Activated naive CD4-positive, alpha-beta T cell treated with anti-CD3 and anti-CD28 coated beads for 36 hours (primary cell): ENCODE measurements at places on chromosomes 2 and 18.

- no peak overlapping the region for H3K27ac ChIP-seq
- peaks cover 33% of the 10 kb centered on the region for H3K4me1 ChIP-seq
- peak; percentile 69 for DNase-seq
- H3K36me3 ChIP-seq, result no peaks in the 10 kb centered on the region
- peaks cover 12% of the 10 kb centered on the region for H3K27me3 ChIP-seq
Observed at GRCh38 chr18:54717673-54718407, 110.4 kb upstream of the RAB27B start.

- H3K4me1 ChIP-seq, result peaks cover 4% of the 10 kb centered on the region
- DNase-seq, result no peak
- H3K36me3 ChIP-seq, result no peaks in the 10 kb centered on the region
- peaks cover 14% of the 10 kb centered on the region for H3K27me3 ChIP-seq
- H3K27ac ChIP-seq, result no peak overlapping the region
Observed at GRCh38 chr18:63889626-63890025, 2.1 kb downstream of the SERPINB2 start.

DNA sequence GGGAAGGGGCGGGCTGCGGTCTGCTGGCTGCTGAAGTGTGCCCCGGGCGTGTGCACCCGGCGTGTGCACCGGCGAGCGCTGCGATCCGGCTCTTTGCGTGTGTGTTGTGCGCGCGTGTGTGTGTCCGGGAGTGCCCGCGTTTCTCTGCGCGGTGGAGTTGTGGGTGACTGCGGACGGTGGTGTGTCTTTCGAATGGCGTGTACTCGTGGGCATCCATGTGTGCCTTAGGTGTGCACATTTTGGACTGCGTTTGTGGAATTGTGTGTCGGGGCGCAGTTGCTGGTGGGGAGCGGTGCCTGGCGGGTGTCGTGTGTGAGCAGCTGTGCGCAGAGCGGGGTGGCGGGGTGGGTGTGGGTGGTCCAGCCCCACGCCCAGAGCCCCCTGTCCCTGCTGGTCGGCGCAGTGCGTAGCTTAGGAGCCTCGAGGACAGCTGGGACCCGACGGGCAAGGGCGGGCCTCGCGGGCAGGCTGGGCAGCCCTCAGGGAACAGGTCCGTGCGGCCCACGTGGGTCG is 533 bp downstream of the HPCAL1 start:
- peak overlapping the region; percentile 99 for H3K4me3 ChIP-seq
- peaks cover 2% of the 10 kb centered on the region for H3K36me3 ChIP-seq
- H3K27me3 ChIP-seq, result no peaks in the 10 kb centered on the region

GRCh38 chr2:176744146-176744545 is 468.4 kb upstream of the HNRNPA3 start:
- H3K27me3 ChIP-seq, result peaks cover 2% of the 10 kb centered on the region
- H3K27ac ChIP-seq, result no peak overlapping the region
- no peak for DNase-seq
- H3K36me3 ChIP-seq, result no peaks in the 10 kb centered on the region
- H3K4me1 ChIP-seq, result peaks cover 4% of the 10 kb centered on the region
- H3K4me3 ChIP-seq, result no peak overlapping the region

GRCh38 chr2:239316562-239317465 is 84.0 kb downstream of the HDAC4 start:
- no peak for DNase-seq
- H3K4me3 ChIP-seq, result no peak overlapping the region
- no peaks in the 10 kb centered on the region for H3K27me3 ChIP-seq
- H3K27ac ChIP-seq, result no peak overlapping the region
- peaks cover 50% of the 10 kb centered on the region for H3K4me1 ChIP-seq

- no peak overlapping the region for H3K27ac ChIP-seq
- no peaks in the 10 kb centered on the region for H3K4me1 ChIP-seq
- H3K4me3 ChIP-seq, result no peak overlapping the region
- no peaks in the 10 kb centered on the region for H3K27me3 ChIP-seq
Observed at GRCh38 chr2:150644298-150645067, 157.0 kb upstream of the RND3 start.

DNA sequence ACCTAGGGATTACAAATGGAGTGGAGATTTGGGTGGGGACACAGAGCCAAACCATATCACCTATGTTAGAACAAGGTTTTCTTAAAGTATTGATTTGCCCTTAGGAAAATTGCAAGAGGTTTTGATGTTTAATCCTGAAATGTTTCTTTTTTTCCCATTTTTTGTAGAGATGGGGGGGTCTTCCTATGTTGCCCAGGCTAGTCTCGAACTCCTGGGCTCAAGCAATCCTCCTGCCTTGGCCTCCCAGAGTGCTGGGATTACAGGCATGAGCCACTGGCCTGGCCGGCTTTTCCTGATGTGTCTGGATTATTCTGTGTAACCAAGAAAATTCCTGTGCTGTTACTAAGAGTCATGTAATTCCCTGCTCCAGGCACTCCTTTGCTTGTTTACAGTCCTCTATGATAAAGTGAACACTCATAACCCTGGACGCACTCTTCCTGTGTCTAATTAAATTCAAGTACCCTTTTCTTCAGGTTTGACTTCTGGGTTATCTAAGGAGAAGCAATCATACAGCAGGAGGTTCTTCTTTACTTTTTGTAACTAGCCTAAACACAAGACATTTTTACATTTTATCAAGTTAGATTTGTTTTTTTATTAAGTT is 15.0 kb upstream of the CTDP1 start:
- DNase-seq, result no peak
- no peak overlapping the region for H3K4me3 ChIP-seq
- H3K27ac ChIP-seq, result no peak overlapping the region
- no peaks in the 10 kb centered on the region for H3K27me3 ChIP-seq
- H3K4me1 ChIP-seq, result no peaks in the 10 kb centered on the region

- H3K27ac ChIP-seq, result peak overlapping the region; percentile 73
- H3K4me3 ChIP-seq, result no peak overlapping the region
- H3K36me3 ChIP-seq, result peaks cover 31% of the 10 kb centered on the region
Observed at GRCh38 chr2:84858123-84858522, 22.8 kb downstream of the TRABD2A start.

GRCh38 chr2:2014251-2014771 is 270.0 kb upstream of the PXDN start:
- no peak overlapping the region for H3K27ac ChIP-seq
- peaks cover 2% of the 10 kb centered on the region for H3K36me3 ChIP-seq
- DNase-seq, result no peak
- no peaks in the 10 kb centered on the region for H3K4me1 ChIP-seq

DNA sequence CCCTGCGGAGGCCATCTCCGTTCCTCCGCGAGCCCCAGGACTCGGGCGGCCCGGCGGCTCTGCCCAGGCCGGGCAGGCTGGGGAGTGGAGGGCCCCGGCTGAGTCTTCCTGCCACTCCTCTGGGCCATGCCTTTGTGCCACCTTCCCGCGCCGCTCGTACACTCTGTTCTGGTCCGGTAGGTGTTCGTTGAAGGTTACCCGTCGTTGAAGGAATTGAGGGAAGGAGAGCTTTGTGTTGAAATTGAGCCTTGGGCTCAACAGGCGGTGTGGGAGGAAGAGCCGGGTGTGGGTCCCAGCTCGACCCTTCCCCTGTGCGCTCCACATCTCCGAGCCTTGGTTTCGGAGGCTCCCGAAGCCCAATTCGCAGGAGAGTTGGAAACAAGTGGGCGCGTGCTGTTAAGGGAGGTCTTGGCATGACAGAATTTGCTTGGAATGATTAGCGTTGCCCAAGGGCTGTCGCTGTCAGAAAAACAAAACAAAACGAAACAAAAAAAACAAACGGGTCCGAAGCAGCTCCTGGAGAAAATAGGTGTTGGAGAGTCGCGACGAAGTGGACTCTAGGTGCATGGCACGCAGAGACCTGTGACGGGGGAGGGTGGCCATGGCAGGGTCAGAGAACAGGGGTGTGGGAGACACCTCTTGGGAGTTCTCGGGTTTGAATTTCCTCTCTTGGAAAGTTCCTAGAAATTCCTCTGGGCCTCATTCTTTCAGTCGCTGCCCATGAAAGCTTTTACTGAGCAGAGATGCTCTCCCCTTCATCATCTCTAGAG is 1.2 kb upstream of the MZT2A start:
- peak overlapping the region; percentile 85 for H3K27ac ChIP-seq
- peaks cover 24% of the 10 kb centered on the region for H3K36me3 ChIP-seq
- peaks cover 49% of the 10 kb centered on the region for H3K4me1 ChIP-seq
- peak; percentile 16 for DNase-seq
- H3K4me3 ChIP-seq, result peak overlapping the region; percentile 86

- no peak for DNase-seq
- peaks cover 2% of the 10 kb centered on the region for H3K4me1 ChIP-seq
- H3K4me3 ChIP-seq, result no peak overlapping the region
- peaks cover 12% of the 10 kb centered on the region for H3K27me3 ChIP-seq
- no peaks in the 10 kb centered on the region for H3K36me3 ChIP-seq
Observed at GRCh38 chr2:166128156-166128505, 311 bp upstream of the SCN1A start.

DNA sequence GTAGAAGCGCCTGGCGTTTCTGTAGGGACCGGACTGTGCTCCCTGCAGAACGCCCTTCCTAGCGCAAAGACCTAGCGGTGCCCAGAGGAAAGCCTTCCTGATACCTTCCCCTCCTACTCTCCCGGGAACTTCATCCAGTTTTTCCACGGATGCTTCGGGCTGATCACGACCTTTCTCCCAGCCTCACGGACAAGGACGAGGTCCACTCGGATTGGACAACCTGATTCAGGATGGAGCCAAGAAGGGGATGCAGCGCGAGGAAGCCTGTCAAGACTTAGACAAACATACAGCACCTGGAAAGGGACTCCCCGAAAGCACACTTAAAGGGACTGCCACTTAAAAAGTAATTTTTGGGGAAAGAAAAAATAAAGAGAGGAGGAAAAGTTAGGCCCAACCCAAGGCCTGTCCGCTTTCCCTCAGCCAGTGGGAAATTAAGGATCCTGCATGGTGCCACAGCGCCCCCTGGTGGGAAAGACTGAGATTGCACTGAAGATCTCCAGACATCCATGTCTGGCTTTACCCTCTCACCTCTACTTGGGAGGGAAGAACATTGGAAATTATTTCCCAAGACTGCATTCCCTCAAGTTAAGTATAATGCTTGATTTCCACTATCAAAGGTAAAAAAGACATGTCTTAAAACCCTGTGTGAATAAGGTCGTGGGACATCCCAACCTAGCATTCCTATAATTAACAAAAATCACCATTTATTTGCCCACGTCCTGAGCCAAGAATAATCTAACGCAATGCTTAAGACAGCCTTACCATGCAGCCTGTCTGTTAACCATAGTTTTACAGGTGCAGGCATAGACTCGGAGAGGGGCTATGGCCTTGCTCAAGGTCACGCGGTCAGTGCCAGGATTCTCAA is 13.4 kb upstream of the COPS8 start:
- peak; percentile 82 for DNase-seq
- H3K27ac ChIP-seq, result no peak overlapping the region
- no peaks in the 10 kb centered on the region for H3K36me3 ChIP-seq
- H3K4me3 ChIP-seq, result no peak overlapping the region

- peaks cover 5% of the 10 kb centered on the region for H3K4me1 ChIP-seq
- no peak overlapping the region for H3K27ac ChIP-seq
- H3K27me3 ChIP-seq, result peaks cover 12% of the 10 kb centered on the region
- no peak overlapping the region for H3K4me3 ChIP-seq
Observed at GRCh38 chr2:151025816-151026215, 235.8 kb downstream of the RBM43 start.

- H3K27me3 ChIP-seq, result no peaks in the 10 kb centered on the region
- peaks cover 67% of the 10 kb centered on the region for H3K4me1 ChIP-seq
- H3K27ac ChIP-seq, result no peak overlapping the region
- H3K4me3 ChIP-seq, result no peak overlapping the region
- H3K36me3 ChIP-seq, result peaks cover 10% of the 10 kb centered on the region
- no peak for DNase-seq
Observed at GRCh38 chr2:224982226-224982625, 60.0 kb downstream of the DOCK10 start.

DNA sequence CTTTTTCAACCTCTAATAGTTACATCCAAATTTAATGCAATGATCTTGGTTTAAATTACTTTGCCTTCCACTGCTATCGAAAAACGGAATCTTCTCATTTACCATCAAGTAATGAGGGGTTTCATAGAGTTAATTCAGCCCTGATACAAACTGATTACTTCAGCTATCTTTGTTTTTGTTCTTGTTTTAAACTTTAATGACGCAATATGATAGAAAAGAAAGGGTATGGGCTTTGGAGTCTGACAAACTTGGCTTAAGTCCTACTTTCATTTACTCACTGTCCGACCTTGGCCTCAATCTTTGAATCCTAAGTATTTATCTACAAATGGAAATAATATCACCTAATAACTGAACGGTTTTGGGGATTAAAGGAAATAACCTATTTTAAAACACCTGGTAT is 16.1 kb downstream of the ADAM17 start:
- DNase-seq, result no peak
- H3K4me3 ChIP-seq, result no peak overlapping the region
- H3K4me1 ChIP-seq, result peaks cover 20% of the 10 kb centered on the region
- H3K27me3 ChIP-seq, result no peaks in the 10 kb centered on the region

- H3K36me3 ChIP-seq, result no peaks in the 10 kb centered on the region
- DNase-seq, result no peak
- no peaks in the 10 kb centered on the region for H3K4me1 ChIP-seq
- no peak overlapping the region for H3K4me3 ChIP-seq
Observed at GRCh38 chr2:145638675-145639074, 1118.8 kb upstream of the ZEB2 start.

- H3K27ac ChIP-seq, result no peak overlapping the region
- no peaks in the 10 kb centered on the region for H3K27me3 ChIP-seq
- H3K36me3 ChIP-seq, result no peaks in the 10 kb centered on the region
- H3K4me3 ChIP-seq, result no peak overlapping the region
- no peak for DNase-seq
- no peaks in the 10 kb centered on the region for H3K4me1 ChIP-seq
Observed at GRCh38 chr2:23478933-23479683, 94.1 kb downstream of the KLHL29 start.

DNA sequence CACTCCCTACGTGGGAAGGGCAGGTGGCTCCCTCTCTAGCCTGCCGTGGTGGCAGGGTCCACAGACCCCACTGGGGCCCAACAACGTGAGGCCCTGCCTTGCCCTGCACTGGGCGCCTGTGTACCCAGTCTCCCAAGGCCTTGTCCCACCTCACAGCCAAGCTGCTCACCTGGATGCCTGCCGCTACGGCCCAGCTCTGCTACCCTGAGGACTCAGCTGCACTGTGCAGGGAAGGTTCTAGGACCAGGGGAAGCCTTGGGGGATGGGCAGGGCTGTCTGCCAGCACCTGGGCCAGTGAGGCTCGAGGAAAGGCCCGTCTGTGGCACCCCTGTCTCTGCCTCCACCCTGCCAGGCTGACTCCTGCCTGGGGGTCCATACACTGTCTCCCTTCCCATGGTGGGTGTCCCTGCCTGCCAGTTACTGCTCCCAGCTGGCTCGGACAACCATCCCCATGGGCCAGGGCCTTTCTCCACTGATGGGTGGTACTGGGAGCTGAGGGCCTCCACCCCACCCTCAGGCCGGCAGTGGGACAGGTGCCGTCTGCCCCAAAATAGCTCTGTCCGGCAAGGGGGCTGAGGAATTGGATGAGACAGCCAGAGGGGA is 33.2 kb downstream of the HS6ST1 start:
- H3K4me1 ChIP-seq, result peaks cover 13% of the 10 kb centered on the region
- no peaks in the 10 kb centered on the region for H3K36me3 ChIP-seq
- no peak overlapping the region for H3K4me3 ChIP-seq

DNA sequence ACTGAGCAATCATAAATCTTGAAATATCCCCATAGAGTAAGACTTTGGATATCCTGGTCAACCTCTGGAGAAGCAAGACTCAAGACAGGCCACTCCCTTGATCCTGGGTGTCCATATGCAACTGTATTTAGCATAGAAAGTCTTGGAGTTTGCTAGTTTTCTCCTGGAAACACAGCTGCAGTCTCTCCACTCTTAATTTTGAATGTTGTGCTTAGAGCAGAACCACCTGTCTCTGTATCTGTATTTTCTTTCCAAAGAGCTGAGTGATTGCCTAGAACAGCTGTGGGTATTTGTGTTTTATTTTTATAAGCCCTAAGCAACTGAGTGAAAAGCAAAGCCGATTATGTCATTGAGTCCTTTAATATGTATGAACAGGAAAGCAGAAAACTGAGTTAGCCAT is 64.1 kb upstream of the ADAM23 start:
- H3K27me3 ChIP-seq, result no peaks in the 10 kb centered on the region
- no peaks in the 10 kb centered on the region for H3K4me1 ChIP-seq
- no peak for DNase-seq
- H3K27ac ChIP-seq, result no peak overlapping the region
- H3K36me3 ChIP-seq, result no peaks in the 10 kb centered on the region
